Suppressor macrophage treated with lipopolysaccharide for 4 hours (primary cell): ENCODE measurements at places on chromosomes 7 and 10.
A peak's percentile ranks its signal among the peaks of the same experiment; 100 is the strongest.

DNA sequence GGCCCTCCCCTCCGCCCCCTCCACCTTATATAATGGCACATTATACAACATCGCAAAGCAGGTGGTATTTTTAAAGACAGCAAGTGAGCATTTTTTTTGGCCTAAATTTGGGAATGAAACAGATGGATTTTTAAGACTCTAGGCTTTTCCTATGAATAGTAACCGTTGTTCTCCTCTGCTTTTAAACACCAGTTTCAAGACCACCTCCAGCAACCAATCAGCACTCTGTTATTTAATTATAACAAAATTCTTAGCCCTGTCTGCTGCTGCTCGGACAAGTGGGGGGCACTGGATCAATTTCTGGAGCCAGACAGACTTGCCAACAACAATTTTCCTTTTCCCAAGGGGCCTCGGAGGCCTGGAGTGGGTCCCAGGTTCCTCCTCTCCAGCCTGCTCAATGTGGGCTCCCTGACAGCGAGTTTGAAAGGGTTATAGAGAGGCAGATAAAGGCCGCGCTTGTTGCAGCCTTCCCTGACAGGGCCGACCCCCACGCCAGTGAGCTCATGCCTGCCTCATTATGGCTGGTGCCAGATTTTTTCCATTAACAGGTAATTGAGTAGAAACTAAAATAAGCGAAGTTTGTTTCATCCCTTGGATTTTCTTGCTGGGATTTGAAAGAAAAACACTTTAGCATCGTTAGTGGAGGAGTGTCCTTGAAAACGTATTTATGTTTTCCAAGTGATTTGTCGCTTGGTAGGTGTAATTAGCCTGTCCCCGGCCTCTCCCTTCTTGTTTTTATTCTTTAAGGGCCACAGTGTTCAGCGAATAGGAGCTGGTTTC is 227.3 kb downstream of the TCF7L2 start:
- no peak for DNase-seq

DNA sequence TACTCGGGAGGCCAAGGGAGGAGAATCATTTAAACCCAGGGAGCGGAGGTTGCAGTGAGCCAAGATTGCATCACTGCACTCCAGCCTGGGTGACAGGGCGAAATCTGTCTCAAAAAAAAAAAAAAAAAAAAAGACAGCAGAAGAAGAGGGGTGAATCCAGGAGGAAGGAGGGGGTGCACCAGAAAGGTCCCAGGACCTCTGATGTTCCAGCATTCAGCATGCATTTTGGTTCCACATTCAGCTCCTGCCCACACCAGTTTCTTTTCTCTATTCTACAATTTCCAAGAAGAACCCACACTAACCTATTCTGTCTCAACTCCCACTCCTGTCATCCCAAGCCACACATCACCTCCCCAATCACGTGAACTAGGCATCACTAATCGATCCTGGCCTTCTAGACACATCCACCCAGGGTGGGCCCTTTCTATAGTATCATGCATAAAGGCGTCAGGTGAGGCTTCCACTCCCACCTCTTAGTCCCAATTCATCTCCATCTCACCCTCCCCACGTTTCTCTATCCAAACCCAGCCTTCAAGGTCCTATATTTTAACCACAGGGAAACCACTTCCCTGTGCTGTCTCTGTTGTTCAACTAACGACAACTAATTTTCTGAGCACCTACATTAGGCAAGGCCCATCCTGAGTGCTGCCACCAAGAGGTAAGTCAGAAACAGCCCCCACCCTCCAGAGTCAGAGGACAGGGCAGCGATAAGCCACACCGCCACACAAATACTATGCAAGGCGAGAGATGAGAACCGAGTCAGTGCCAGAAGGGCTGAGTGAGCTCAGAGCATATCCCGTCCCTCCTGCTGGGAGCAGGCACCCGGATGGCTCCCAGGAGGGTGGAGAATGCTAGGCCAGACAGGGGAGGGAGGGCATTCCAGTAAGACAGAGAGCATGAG is 2.2 kb downstream of the ANXA11 start:
- peak; percentile 79 for DNase-seq

- DNase-seq: peak; percentile 12
These were observed 124.0 kb upstream of the PRSS58 start for GRCh38 chr7:142381727-142382390.

DNA sequence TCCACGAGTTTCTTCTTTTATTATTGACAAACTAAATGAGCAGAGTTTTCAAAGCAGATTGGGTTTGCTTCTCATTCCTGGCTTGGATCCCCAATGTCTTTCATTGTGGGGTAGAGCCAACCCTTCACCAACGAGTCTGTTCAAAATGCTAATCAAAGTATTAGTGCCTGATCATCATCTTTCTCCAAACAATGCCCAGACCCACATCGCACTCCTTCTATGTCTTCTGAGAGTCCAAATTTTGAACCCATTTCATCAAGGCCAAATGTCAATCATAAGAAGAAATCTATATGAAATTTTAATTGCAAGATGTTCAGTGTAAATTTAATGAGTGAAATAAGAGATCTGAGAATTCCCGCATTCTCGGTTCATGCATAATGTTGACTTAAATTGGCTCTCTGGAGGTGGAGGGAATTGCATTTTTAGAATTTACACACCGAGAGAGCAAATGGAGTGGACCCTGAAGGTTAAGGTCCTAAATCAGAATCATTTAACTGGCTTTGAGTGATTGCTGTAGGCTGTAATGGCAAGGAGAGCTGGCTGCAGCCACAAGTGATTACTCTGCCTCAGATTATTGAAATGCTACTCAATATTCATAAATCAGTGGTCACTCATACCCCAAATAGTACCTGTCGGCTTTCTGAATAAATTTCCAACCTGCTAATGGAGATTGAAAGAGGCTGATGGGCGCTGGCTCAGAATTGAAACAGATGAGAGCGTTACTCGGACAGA is 602.9 kb downstream of the TYW1 start:
- DNase-seq: no peak

- peak; percentile 18 for DNase-seq
These were observed 415.4 kb upstream of the AUTS2 start for GRCh38 chr7:69182596-69183467.

GRCh38 chr7:133036289-133036688 is 45.6 kb downstream of the CHCHD3 start:
- DNase-seq: peak; percentile 32

DNA sequence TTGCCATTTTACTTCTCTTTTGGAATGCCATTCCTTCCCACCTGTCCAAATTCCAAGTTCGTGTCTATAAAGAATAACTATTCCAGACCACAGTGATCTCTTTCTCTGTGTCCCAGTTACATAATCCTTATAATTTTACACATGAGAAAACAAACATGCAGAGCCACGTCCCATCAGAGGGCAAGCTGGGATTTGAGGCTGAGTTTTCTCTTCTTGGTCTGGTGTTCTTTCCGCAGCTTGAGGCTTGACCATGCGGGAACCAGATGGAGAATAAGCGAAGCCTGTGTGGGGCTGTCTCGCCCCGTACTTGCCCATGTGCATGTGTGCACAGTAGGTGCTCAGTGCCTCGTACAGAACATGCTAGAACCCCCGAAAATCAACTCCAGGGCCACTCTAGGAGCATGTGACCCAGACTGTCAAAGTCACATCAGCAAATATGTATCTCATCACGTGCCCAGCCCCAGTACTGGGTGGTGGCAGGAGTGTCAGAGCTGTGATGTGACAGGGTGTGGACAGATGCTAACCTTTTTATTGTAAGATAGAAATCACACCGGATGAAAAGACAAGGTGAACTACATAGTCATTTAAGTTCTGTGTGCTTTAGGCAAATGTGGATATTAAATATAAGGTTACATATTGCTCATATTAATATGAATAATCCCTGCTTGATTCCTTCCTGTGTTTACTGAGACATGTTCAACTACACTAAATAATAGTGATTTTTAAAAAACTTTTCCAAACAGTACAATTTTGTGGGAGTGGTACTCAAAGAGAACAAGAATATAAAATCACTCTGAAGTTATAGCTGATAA is 3.2 kb downstream of the INSIG1 start:
- no peak for DNase-seq

GRCh38 chr7:108000875-108001763 is 1.8 kb downstream of the LAMB1 start:
- DNase-seq: no peak

GRCh38 chr7:18278316-18278715 is 217.2 kb upstream of the HDAC9 start:
- DNase-seq: no peak

GRCh38 chr7:92797693-92798092 is 38.7 kb downstream of the CDK6 start:
- no peak for DNase-seq

DNA sequence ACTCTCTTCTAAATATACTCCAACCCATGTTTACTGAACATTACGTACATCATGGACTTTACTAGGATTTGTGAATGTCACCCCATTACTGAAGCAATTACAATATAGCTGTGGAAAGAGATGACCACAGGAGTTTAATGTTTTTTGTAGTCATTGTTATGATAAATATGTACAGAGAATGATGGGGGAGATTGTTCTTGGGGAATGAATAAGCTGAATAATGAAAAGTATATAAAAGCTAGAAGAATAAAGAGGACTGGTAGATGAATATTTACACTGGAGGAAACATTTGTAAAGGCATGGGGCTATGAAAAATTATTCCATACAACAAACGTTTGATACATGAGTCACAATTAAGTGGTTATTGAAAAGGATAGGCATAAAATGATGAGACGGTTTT is 340.9 kb downstream of the SEMA3D start:
- DNase-seq: no peak

DNA sequence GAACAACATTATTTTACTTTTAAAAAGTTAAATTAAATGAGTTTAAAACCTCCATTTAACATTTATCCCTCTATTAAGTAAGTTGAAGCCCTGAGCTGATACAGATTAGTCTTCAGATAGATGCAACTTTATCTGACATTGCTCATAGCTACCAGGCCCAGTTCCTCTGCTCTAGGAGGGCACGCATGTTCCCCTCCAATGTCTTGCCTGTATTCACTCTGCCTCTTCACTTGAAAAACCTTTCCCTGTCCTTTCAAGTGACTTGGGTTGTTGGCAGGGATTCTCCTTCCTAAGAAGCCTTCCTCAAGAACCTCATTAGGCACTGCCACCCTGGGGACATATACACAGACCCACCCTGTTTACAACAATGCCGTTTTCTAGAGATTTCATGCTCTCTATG is 270.4 kb downstream of the RELN start:
- no peak for DNase-seq

DNA sequence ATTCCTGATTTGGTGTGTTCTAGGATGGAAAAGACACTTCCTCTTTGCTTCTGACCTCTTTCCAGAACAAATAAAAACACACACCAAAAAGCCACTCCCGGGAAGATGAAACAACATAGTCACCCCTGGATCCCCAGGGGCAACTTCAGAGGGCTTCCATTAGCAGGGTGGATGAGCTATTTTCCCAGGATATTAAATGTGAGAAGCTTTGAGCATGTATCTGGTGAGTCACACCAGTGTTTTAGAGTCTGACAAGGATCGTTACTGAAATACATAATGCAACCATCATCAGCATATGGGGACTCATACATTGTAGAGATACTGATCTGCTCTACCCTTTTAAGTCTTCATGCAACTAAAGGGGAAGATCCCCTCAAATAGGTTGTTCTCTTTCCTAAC is 115.5 kb upstream of the ZNF438 start:
- no peak for DNase-seq

GRCh38 chr10:59393349-59393748 is 31.0 kb upstream of the FAM13C start:
- no peak for DNase-seq

- no peak for DNase-seq
These were observed 183.6 kb upstream of the GDF10 start for GRCh38 chr10:47116445-47116844.

DNA sequence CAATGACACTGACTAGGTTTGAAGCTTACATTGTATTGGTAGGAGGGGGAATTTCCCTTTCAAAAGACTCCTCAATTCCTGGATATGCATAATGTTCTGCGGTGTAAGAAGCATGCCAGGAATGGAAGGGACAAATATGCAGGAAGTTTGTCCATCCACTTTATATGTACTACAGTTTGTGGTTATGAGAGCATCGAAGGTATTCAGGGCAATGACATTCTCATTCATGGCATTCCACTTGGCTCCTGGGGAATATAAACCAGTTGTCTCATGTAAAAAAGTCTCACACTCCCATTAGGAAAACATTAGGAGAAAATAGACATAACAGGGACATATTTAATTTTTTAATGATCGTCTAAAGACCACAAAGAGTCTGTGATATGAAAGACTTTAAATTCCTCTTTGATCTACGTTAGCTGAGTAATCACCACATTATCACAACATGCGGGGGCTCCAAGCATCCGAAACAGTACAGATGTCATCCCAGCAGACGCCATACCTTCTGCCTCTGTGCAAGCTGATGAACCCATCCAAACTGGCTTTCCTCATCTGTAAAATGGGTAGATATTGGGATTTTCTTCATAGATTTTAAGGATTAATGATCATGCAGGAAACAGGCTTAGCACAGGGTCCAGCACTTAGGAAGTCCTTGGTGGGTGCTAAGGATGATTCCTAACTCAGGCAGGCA is 675.3 kb downstream of the INHBA start:
- no peak for DNase-seq

DNA sequence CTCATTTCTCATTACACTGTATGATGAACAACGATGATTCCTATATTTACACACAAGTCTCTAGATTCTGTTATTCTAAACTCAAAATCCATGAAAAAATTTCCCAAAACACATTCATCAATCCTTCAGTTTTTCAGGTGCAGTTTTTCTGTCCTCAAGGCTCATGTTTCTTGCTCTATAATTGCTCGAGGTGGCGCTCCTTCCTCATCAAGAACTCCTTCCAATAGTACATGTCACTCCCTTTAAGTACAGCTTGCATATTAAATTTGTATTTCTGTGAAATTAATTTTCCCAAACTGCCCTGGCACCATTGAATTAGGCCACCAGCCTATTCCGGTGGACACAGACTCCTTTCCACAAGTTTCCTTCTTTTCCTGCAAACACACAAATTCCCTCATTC is 188.7 kb upstream of the MINDY3 start:
- DNase-seq: no peak

- no peak for DNase-seq
These were observed 175.8 kb downstream of the TNS3 start for GRCh38 chr7:47405921-47406800.

DNA sequence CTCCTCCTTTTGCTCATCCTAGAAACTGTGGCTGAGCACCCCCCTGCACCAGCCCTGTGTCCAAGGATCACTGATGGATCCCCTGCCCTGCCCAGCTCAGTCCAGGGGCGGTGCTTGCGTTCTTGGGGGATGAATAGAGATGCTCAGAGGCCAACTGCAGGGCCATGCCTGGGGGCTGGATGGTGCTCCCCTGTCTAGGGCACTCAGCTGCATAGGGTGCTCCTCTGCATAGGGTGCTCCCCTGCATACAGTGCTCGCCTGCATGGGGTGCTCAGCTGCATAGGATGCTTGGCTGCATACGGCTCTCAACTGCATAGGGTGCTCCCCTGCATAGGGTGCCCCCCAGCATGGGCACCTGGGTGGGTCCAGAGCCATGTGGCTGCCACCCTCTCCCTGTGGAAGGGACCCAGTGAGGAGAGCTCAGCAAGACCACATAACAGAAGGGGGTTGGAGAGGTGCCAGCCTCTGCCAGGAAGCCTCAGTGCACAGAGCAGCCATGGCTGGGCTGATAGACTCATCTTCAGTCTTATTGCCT is 95.0 kb downstream of the BMS1 start:
- no peak for DNase-seq
